ENCODE measurements at places on chromosomes 1 and 21.

DNA sequence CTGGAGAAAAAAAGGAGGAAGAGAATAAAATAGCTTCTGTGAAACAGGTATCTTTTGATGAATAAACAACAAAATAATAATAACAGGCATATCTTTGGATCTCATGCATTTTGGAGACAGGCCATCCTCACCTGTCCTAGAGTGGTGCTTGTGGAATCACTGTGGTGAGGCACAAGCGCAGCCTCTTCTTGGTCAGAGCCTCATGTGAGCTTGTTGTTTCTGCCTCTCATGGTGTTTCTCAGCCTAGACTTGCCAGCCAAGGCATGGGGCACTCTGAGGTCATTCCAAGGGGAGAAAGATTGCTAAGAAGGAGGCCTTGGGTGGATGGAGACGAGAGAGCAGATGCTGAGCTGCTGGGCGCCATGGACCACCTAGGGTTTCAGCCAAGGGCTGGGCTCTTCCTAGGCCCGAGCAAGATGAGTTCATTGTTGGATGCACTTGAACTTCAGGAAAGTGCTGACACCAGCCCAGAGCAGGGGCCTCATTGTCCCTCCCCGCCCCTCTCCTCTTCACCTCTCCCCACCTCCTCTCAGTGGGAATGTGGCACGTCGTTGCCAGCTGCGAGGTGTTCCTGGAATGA lies 49.5 kb downstream of the ATP5PO start:
- DNase-seq = no peak

- no peak for DNase-seq
Measured at GRCh38 chr1:206899717-206900116, 2.5 kb downstream of the IL24 start.

DNA sequence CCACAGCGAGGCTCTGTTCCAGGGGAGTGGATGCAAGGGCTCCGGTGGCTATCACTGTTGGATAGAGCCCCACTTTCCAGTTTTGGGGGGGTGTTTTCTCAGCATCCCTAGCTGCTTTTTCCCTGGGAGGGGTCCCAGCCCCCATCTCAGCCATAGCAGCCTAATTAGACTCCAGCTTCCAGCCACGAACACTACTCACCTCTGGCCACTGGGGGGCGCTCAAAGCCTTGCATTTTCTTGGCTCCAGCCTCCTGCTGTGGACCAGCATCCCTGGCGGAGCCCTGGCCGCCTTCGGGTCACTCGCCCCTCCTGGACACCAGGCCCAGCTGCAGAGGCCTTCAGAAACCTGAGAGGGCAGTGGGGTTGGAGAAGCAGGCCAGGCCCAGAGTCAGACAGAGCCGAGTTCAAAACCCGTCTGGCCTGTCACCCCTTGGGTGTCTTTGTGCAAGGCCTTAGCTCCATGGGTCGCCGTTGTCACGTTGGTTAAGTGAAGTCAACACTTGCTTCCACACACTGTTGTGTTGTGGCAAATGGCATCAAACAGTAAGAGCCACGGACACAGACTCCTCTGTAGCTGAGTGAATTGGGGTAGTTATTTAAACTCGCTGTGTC lies 93.5 kb upstream of the ACTL8 start:
- DNase-seq = no peak

DNA sequence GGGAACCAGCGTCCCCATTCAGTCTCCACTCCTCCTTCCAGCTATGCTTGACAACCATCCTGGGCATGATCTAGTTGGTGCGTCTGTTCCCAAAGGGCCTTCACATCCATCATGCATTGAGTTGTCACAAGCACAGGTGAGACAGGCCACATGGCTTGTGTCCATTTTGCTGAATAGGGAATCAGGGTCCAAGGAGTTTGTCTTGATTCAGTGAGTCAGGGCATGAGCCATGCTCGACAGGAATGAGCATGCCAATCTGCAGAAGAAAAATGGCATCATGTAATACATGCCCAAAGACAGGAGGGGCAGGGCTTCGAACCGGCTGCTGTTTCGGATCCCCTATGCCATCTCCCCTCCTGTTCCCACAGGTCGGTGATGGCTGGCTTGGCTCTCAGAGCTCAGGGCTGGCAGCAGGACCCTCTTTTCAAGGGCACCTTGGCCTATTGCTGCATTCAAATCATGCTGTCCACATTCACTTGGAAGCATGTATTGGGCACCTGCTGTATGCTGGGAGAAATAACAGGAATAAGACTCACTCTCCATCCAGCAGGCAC lies 44.5 kb downstream of the PKP1 start:
- DNase-seq = no peak

- DNase-seq = no peak
Measured at GRCh38 chr1:91948501-91949355, 473 bp upstream of the BRDT start.

- peak; percentile 34 for DNase-seq
Measured at GRCh38 chr1:26359981-26360806, 6.3 kb upstream of the CRYBG2 start.

DNA sequence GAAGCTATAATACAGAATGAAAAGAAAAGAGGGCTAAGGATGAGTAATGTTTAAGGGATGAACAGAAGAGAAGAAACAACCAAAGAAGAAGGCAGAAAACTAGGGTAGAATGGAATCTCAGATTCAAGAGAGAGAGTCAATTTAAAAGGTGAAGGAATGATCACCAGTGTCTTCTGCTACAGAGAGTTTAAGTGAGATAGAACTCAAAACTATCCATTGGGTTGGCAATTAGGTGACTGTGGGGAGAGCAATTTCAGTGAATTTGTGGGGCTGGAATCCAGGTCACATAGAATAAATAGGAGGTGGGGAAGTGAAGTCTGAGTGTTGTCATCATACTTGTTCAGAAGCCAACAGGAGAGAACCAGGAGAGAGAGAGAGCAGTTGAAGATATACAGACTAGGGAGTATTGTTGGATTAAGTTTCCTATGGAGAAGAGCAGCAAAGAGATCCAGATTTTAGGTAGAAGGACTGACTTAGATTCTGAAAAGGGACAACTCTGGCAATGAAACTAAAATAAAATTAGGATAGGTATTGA lies 19.9 kb downstream of the MACF1 start:
- no peak for DNase-seq

- DNase-seq = no peak
Measured at GRCh38 chr1:116793357-116793935, 39.2 kb downstream of the CD2 start.

DNA sequence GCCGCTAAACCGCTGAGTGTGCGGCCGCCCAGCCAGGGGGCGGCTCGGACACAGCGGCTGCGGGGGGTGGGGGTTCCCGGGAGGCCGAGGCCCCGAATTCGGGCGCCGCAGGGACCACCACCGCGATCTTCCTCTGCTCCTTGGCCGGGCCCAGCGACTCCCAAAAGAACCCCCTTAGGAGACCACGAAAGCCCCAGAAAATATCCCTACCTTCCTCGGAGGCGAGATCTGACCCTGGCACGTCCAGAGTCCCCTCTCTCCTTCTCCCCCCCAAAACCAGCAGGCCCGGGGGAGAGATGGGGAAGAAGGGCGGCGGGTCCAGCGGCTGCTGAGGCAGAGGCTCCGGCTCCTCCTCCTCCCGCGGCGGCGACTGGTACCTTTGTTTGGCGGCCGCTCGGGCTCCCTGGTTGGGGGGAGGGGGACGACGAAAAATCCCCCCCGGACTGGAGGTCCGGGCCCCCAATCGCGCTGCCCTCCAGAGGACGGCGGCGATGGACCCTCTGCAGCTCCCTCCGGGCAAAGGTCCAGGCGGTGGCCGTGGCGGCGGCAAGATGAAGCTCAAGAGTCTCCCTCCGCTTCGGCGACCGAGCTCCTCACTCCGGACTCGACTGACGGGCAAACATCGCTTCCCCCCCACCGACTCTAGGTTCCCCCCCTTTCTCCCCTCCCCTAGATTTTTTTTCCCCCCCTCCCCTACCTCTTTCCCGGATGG lies at the start of gene ARID4B:
Gene ARID4B, minus strand, starts transcription at position 621 of the 712 bp plus-strand sequence. CDS start 1,260 bp downstream, outside the sequence.
- no peak for DNase-seq

DNA sequence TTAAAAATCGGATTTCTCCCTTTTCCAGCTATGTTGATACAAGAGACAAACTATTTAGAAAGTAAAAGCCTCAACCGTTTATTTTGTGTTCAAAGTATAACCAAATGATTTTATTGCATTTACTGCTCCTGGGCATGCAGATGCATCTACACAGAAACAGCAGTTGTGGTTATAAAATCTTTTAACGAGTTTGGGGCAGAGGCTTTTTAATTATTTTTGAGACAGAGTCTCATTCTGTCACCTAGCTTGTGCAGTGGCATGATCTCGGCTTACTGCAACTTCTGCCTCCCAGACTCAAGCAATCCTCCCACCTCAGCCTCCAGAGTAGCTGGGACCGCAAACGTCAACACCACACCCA lies 33.6 kb downstream of the ZNF496 start:
- DNase-seq = no peak

GRCh38 chr1:151062741-151063371 lies 2.7 kb downstream of the MLLT11 start:
- no peak for DNase-seq

DNA sequence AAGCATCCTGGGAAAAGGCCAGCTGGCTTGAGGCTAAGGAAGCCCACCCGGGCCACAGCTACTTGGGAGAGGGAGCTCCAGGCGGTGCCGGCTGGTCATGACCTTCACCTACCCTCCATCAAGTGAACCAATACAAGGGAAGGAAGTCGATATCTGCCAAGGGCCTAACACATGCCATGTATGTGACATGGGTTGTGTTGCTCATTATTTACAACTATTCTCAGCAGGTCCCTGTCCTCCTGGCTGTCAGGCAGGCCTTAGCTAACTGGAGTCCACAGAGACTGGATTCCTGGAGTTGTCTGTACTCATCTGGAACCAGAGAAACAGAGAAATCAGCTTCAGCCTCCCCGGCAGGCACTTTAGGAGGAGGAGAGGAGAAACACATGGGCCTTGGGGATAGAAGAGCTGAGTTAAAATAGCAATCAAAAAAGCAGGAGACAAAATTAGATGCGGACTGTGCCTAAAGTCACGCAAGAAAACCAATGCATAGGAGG lies 15.7 kb downstream of the TCEA3 start:
- DNase-seq = no peak

DNA sequence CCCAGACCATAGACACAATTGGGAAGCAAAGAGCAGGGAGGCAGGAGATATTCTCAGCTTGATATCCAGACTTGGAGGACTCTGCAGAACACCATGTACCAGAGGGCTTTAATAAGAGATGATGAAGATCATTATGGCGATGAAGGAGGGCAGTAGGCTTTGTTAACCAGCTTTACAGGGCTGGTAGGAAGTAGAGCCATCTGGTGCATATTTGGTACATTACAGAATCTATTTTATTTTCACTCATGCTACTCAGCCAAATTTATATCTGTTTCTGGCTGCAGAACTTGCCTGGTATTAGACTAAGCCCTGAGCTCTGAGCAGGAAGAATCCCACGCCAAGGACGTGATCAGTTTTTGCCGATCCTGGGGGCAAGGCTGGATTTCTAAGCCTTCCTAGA lies 61.8 kb upstream of the SYT6 start:
- DNase-seq = no peak

DNA sequence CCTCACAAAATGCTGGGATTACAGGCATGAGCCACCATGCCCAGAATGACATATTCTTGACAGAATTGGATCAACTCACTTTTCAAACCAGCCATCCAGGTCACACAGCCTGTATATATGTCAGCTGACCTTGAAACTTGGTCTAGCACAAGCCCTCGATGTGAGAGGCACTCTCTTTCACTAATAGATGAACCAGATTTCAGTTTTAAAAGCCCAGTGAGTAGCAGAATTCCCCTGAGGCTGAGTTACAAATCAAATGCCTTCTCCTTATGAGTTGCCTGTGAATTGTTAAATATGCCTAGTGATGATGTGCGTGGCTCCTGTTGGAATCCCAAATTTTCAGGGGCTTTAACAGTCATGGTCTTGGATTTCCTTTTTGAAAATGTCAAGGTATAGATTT lies 88.7 kb downstream of the CD247 start:
- DNase-seq = no peak

GRCh38 chr1:207918011-207918410 lies 7.1 kb upstream of the CD34 start:
- no peak for DNase-seq

GRCh38 chr1:218363141-218363540 lies 18.0 kb downstream of the TGFB2 start:
- DNase-seq = no peak

GRCh38 chr21:16634515-16634914 lies 878.3 kb upstream of the CXADR start:
- no peak for DNase-seq

DNA sequence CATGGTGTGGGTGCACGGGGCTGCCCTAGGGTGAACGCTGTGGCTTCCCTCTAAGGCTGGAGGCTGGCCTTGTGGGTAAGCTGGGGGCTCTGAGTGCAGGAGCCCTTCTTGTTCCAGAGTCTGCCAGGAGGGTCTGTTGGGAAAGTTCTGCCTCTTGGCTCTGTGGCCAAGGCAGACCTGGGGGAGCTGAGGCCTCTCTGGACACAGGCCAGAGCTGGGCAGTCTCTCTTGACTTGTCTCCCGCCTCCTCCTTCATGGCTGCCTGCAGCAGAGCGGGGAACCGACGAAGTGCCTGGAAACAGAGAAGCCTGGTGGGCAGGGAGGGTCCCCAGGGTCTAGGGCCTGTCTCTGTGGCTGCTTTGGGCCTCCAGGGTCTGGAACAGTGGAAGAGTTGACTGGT lies 30.3 kb upstream of the PEX10 start:
- DNase-seq = no peak
